ENCODE measurements at places on chromosomes 2 and 18.

DNA sequence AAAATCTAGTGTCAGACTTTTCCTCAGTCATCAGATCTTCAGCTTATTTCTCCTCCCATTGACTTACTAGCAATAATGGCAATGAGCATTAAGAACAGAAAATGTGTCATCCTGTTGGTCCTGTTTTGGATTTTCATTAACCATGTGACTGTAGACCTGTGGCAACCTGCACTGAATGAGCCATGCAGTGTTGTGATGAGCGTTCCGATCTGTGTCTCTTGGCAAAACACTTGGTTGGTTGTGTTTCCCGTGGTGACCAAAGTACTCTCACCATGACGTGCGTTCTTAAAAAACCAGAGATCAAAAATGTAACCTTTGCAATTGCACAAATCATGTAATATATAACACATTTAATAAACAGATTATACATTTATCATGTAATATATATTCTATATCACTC lies 138.6 kb downstream of the MAP3K20 start:
- no peak for DNase-seq

- no peak for DNase-seq
Measured at GRCh38 chr2:9696731-9697130, 65.9 kb upstream of the YWHAQ start.

- no peak for DNase-seq
Measured at GRCh38 chr2:239311132-239312040, 89.4 kb downstream of the HDAC4 start.

GRCh38 chr2:105903051-105903674 lies 158.5 kb downstream of the NCK2 start:
- DNase-seq: no peak

GRCh38 chr2:56741601-56742102 lies 557.9 kb downstream of the CCDC85A start:
- no peak for DNase-seq

- no peak for DNase-seq
Measured at GRCh38 chr2:99698896-99699295, 209.1 kb upstream of the REV1 start.

DNA sequence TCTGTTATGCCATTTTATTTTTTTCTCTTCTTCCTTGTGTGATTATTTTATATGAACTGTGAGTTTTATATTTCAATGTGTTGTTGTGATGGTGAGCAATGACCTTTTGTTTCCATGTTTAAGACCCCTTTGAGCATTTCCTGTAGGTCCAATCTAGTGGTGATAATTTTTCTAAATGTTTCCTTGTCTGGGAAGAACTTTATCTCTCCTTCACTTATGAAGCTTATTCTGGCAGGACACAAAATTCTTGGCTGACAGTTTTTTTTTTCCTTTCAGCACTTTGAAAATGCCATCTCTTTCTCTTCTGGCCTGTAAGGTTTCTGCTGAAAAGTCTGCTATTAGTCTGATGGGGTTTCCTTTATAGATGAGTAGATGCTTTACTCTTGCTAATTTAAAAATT lies 53.2 kb downstream of the G6PC2 start:
- DNase-seq: no peak
